Dermis lymphatic vessel endothelial cell (primary cell): ENCODE measurements at places on chromosomes 4 and X. TPM values are rescaled to one million over a fixed set of nuclear protein-coding genes. Genes with fewer than 3 reads are reported as not detected.

The CDS1 gene
- total RNA-seq: under 0.01 TPM in 2 replicates

The USP27X gene
- 3.1 and 3.8 TPM in 2 replicates for total RNA-seq

The PROM1 gene
- total RNA-seq: under 0.01 and 0.09 TPM in 2 replicates

The ABLIM2 gene
- 1.5 and 5.4 TPM in 2 replicates for total RNA-seq

The C4orf51 gene
- not detected in 2 replicates for total RNA-seq

The P2RY10 gene
- total RNA-seq: not detected in 2 replicates

The TEC gene
- total RNA-seq: 0.95 and 1.6 TPM in 2 replicates
